ENCODE measurements at places on chromosomes 12 and 14.

GRCh38 chr12:59716043-59716442, 120.2 kb downstream of the SLC16A7 start:
- DNase-seq: no peak

- no peak for DNase-seq
Measured at GRCh38 chr14:70289138-70289537, 70.3 kb downstream of the COX16 start.

GRCh38 chr14:30796707-30797106, 77.7 kb upstream of the COCH start:
- DNase-seq: no peak

GRCh38 chr14:77582511-77582910, 33.9 kb downstream of the SPTLC2 start:
- no peak for DNase-seq

DNA sequence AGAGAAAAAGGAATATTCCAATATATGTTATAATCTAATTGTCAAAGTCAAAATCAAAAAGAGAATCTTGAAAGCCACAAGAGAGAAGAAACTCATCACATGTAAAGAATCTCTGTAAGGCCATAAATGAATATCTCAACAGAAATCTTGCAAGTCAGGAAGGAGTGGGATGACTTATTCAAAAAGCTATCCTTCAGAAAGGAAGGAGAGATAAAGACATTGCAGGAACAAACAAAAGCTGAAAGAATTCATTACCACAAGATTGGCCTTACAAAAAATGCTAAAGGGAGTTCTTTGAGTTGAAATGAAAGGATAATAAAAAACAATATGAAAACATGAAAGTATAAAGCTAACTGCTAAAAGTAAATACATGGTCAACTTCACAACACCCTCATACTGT, 286.8 kb downstream of the LRIG3 start:
- no peak for DNase-seq

DNA sequence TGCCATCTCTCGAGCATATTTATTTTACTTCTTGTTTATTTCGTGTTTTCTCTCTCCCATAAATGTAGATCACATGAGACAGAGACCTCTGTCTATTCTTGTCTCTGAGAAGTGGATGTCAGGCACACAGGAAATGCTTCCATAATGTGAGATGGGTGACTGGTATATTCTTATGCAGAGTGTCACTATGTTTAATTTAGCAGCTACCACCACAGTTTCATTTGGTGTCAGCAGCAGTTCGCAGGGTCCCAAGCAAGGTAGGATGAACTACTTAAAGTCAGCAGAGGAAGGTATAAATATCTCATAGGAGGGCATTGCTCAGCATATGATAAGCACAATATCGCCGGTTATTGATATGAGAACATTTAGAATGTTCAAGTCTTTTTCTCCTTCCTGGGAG, 180.9 kb upstream of the CNTN1 start:
- no peak for DNase-seq

GRCh38 chr12:97801471-97802059, 339.0 kb downstream of the RMST start:
- no peak for DNase-seq

DNA sequence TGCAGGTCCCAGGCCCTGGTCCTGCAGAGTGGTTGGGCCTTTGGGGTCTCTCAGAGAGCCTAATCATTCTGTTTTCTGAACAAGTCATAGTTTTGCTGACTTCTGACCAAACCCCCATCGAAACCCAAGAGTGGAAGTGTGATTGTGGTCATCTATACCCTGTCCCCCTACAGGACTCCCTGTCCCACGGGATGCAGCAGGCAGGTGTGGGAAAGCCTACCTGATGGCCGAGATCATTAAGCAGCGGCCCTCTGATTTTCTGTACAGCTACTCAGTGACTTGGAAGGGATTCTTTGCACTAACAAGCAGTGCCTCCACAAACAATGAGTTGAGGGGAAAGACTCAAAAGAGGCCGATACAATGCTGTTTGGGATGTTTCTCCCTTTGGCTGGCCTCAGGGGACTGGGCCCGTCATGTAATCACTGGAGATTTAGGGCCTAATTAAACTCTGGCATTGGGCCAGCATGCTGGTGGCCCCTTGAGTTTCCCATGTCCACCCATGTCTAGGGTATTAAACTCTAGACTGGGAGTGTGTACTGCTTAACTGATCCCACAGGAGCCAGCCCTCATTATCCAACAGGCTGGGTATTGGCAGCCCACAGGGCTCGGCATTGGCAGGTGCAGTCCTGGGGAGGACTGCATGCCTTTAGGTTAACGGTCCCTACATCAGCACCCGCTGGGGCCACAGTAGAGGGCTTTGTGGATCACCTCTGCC, 192.8 kb downstream of the ZFP36L1 start:
- DNase-seq: no peak

GRCh38 chr12:13258197-13258596, 61.7 kb downstream of the EMP1 start:
- DNase-seq: no peak

DNA sequence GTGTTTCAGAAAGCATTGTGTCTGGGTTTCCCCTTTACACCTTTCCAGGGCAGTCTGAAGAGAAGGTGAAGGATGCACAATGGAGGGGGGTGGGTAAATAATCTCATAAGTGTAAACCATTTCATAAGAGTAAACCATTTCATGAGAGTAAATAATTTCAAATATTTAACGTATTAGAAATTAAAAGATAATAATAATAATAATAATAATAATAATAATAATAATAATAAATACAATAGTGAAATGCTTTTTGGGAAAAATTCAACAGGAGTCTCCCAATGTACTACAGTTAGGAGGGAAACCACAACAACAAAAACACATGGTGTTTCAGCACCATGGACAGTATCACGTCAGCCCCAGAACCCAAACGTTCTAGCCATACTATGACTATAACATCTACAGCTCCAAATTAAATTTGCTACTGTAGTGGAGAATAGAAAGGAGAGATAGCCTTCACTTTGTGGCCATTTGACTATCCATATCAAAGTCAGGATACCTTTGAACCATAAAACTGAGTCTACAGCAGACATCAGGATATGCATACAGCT, 691.8 kb downstream of the BCL11B start:
- no peak for DNase-seq

DNA sequence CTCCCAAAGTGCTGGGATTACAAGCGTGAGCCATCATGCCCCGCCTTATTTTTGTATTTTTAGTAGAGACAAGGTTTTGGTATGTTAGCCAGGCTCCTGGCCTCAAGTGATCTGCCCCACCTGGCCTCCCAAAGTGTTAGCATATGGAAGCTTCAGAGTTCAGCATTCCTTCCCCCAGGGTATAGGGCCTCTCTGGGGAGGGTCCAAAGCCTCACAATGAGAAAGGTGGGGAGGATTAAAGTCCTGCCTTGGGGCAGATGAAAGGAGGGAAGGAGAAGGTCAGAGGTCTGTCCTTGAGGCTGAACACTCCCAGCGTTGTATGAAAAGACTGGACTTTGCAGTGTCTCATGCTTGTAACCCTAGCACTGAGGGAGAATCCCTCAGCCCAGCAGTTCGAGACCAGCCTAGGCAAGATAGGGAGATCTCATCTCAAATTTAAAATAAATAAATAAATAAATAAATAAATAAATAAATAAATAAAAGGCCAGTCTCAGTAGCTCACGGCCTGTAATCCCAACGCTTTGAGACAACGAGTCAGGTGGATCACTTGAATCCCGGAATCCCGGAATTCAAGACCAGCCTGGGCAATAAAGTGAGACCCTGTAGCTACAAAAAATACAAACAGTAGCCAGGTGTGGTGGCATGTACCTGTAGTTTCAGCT, 22.0 kb upstream of the RCOR1 start:
- DNase-seq: no peak

DNA sequence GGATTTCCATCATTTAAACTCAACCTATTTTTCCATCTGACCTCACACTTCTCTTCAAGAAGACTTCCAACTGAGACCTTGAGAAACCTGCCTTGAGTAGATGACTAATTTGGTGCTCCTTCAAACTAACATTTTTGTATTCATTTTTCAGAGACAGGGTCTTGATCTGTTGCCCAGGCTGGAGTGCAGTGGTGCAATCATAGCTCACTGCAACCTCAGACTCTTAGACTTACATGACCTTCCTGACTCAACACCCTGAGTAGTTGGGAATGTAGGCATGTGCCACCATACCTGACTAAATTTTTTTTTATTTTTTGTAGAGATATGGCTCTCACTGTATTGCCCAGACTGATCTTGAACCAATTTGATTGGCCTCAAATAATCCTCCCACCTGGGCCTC, 389.9 kb downstream of the PDZRN4 start:
- DNase-seq: no peak

DNA sequence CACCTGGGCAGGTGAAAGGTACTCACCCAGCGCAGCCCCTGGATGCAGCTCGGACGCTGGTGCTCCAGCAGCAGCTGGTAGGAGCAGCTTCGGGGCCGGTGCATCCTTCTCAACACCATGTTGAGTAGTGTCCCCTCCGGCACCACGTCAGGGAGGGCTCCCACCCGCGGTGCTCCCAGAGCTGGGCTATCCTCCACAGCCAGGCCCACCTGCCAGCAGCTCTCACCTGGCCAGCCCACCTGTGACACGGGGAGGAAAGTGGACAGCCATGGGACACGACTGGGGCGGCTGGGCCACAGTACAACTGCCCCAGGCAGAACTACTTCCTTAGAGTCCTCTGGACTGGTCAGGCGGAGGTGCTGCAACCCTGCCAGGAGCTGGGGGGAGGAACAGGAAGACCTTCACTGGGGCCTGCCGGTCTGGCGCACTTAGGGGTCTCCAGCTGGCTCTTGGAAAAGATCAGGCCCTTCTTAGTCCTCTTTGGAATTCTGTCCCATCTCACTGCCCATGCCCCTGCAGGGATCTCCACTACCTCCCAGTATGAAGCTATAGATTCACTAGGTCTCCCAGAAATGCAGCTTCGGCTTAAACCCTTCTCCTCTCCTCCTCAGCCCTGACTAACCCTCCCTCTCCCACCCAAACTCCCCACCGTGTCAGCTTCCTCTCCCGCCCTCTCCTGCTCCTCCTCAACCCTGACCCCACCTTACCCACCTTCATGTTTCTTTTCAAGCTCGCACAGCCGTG, 668 bp downstream of the RAPGEF3 start:
- no peak for DNase-seq

- DNase-seq: no peak
Measured at GRCh38 chr14:70139384-70139783, 49.4 kb downstream of the SLC8A3 start.

GRCh38 chr12:109473006-109473405, 4.1 kb downstream of the KCTD10 start:
- no peak for DNase-seq

- DNase-seq: no peak
Measured at GRCh38 chr12:45598336-45598735, 131.2 kb upstream of the ARID2 start.

DNA sequence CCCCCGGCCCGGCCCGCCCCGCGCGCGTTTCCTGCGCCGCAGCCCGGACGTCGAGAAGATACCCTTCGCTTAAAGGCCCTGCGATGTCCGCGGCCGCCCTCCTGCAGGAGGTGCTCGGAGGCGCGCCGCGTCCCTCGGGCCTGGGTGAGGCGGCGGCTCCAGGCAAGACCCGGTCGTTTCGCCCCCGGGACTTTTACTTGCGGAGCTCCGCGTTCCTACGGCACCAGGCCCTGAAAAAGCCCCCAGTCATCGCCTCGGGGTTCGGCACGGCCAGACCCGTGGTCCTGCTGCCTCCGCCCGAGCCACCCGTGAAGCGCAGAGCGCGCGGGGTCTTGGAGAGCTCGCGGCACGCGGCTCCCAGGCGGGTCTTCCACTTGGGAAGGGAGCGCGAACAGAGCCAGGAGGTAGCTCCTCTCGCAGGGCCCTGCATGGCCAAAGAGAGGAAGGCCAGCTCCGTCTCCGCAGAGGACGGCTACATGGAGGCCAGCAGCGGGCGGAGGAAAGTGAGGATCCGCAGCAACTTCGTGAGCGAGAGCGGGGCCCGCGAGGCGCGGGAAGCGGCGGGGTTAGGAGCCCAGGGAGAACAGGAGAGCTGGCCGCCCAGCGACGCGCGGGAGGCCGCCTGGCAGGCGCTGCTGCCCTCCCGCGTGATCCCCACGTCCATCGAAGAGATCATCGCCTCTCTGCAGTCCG, 26.9 kb downstream of the TTC6 start:
- DNase-seq: no peak

DNA sequence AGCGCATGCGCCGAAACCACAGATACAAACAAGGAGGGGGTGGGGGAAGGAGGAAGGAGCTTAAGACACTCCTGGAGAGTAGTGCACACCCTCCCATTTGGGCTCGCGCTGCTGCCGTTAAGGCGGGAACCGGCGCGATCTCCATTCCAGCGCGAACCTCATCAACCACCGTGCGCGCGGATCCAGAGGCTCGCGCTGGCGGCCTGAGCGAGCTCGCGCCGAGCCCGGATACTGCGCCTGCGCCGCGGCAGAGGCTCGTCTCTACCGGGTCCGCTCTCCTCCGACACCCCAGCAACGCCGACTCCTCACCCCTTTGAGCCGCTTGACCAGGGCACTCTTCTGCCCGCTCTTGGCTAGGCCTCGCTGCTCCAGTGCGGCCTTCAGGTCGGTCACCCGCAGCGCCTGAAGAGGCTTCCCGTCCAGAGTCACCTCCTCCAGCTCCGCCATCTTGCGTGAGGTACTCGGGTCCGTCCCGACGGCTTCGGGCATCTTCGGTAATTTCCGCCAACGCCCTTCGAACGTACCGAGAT, at the start of gene ACIN1:
Gene ACIN1, minus strand, starts transcription at position 471 of the 530 bp plus-strand sequence. Its CDS starts 24 bp downstream, at position 447.
- no peak for DNase-seq

DNA sequence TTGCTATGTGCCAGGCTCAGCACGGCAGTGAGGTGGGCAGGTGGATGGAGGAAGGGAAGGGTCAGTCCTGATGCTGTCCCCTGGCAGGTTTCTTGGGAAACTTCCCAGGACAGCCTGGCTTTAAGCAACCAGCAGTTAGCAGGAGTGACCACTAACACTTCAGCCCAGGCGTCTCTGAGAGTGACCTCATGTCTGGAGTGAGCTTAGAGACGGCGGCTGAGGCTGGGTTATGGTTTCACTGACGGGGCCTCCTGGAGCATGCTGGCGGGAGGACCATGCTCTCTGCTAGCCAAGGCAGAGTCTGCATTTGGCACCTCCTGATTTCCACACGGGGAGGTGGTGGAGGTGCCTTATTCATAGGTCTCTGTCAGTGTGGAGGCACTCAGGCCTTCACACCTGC, 2.5 kb downstream of the HHIPL1 start:
- DNase-seq: no peak

GRCh38 chr12:56358836-56359532, 923 bp downstream of the STAT2 start:
- no peak for DNase-seq

- DNase-seq: no peak
Measured at GRCh38 chr14:73503648-73504047, 12.9 kb downstream of the RIOX1 start.

DNA sequence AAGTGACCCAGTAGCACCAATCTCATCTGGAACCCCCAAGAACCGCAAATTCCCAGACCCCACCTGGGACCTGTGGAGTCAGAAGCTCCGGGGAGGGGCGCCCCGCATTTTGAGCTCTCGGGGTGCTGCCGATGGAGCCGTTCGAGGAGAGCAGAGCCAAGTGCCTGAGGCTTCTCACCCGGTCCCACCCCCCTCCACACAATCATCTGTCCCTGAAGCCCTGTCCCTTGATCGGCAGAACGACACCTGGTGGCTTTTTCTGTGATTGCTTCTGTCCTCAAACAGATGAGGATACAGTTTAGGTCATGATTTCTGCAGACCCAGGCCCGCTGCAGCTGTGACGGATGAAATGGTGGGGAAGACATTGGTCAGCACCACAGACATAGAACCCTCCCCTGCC, 74.7 kb downstream of the NOC4L start:
- no peak for DNase-seq

GRCh38 chr14:45897439-45897838, 644.4 kb upstream of the MIS18BP1 start:
- no peak for DNase-seq
